ENCODE measurements at places on chromosomes 13 and 19. TPM values are rescaled to one million over a fixed set of nuclear protein-coding genes. Genes with fewer than 3 reads are reported as not detected.

Gene SULT2B1
- polyA plus RNA-seq: 0.14 TPM

Gene ABHD17A
- polyA plus RNA-seq: 30.2 TPM

Gene KANK3
- 3.6 TPM for polyA plus RNA-seq

Gene KLK3
- polyA plus RNA-seq: not detected

Gene ZNF383
- 1.1 TPM for polyA plus RNA-seq

Gene TUBB4A
- polyA plus RNA-seq: 0.28 TPM

Gene VSTM2B
- not detected for polyA plus RNA-seq

Gene FTL
- polyA plus RNA-seq: 15,042 TPM

Gene ZNF524
- 12.3 TPM for polyA plus RNA-seq

Gene TSSK6
- polyA plus RNA-seq: 0.21 TPM

Gene ATP8A2
- 0.01 TPM for polyA plus RNA-seq

Gene ZNF728
- polyA plus RNA-seq: 0.05 TPM

Gene RDH8
- not detected for polyA plus RNA-seq

Gene UPF3A
- 11.0 TPM for polyA plus RNA-seq

Gene NLRP9
- polyA plus RNA-seq: not detected

Gene LILRA2
- 1.3 TPM for polyA plus RNA-seq

Gene METTL21C
- polyA plus RNA-seq: not detected

Gene C19orf85
- polyA plus RNA-seq: not detected

Gene IL27RA
- 1.0 TPM for polyA plus RNA-seq

Gene ZNF555
- 1.3 TPM for polyA plus RNA-seq

Gene OR7C1
- polyA plus RNA-seq: not detected

Gene SMIM24
- polyA plus RNA-seq: 13.7 TPM

Gene ZNF536
- polyA plus RNA-seq: 0.11 TPM

Gene IZUMO2
- polyA plus RNA-seq: not detected

Gene MEIOSIN
- polyA plus RNA-seq: not detected

Gene POMP
- 48.3 TPM for polyA plus RNA-seq

Gene SSC5D
- polyA plus RNA-seq: 0.08 TPM

Gene FCER2
- polyA plus RNA-seq: not detected

Gene OVOL3
- not detected for polyA plus RNA-seq

Gene ZNF480
- polyA plus RNA-seq: 7.3 TPM

Gene ATP4A
- not detected for polyA plus RNA-seq

Gene IGFL4
- polyA plus RNA-seq: not detected

Gene TINCR
- polyA plus RNA-seq: not detected

Gene ZBTB32
- polyA plus RNA-seq: 0.47 TPM

Gene NEK5
- polyA plus RNA-seq: 0.63 TPM

Gene LILRA1
- 0.43 TPM for polyA plus RNA-seq

Gene ZNRF4
- polyA plus RNA-seq: not detected

Gene TMEM221
- polyA plus RNA-seq: 0.15 TPM

Gene ZNF20
- 1.0 TPM for polyA plus RNA-seq

Gene GRK1
- not detected for polyA plus RNA-seq

Gene SIAH3
- polyA plus RNA-seq: not detected

Gene ZNF726
- polyA plus RNA-seq: 0.57 TPM

Gene RNF113B
- polyA plus RNA-seq: not detected

Gene ZNF792
- 0.65 TPM for polyA plus RNA-seq

Gene PRR36
- polyA plus RNA-seq: 0.02 TPM

Gene LGALS14
- not detected for polyA plus RNA-seq

Gene TRPM4
- 15.4 TPM for polyA plus RNA-seq

Gene ZNF546
- polyA plus RNA-seq: 1.1 TPM

Gene PSPN
- 0.63 TPM for polyA plus RNA-seq

Gene AP1M1
- polyA plus RNA-seq: 50.4 TPM

Gene CADM4
- 4.9 TPM for polyA plus RNA-seq

Gene CYP2S1
- polyA plus RNA-seq: 0.35 TPM

Gene AMH
- 0.08 TPM for polyA plus RNA-seq

Gene F7
- 92.6 TPM for polyA plus RNA-seq

Gene EBI3
- polyA plus RNA-seq: 7.8 TPM

Gene CEACAM7
- polyA plus RNA-seq: not detected

Gene KL
- 0.13 TPM for polyA plus RNA-seq
